ENCODE measurements at places on chromosomes 2 and 18. TPM values are rescaled to one million over a fixed set of nuclear protein-coding genes. Genes with fewer than 3 reads are reported as not detected.
A peak's percentile ranks its signal among the peaks of the same experiment; 100 is the strongest.

- no peaks in the 10 kb centered on the region for H3K36me3 ChIP-seq
- no peak overlapping the region for H3K27ac ChIP-seq
- DNase-seq, result no peak
- H3K4me1 ChIP-seq, result no peaks in the 10 kb centered on the region
- no peaks in the 10 kb centered on the region for H3K27me3 ChIP-seq
- no peak overlapping the region for H3K4me3 ChIP-seq
Measured at GRCh38 chr18:73232933-73233332, 365.1 kb upstream of the NETO1 start.

- no peak overlapping the region for H3K4me3 ChIP-seq
- H3K27ac ChIP-seq, result no peak overlapping the region
- H3K36me3 ChIP-seq, result no peaks in the 10 kb centered on the region
- H3K27me3 ChIP-seq, result no peaks in the 10 kb centered on the region
- no peaks in the 10 kb centered on the region for H3K4me1 ChIP-seq
- DNase-seq, result no peak
Measured at GRCh38 chr2:51620796-51621195, 588.9 kb upstream of the NRXN1 start.

The FRZB gene
- not detected for total RNA-seq

GRCh38 chr18:58928386-58928785 lies 63.7 kb downstream of the ZNF532 start:
- peaks cover 7% of the 10 kb centered on the region for H3K27me3 ChIP-seq
- H3K27ac ChIP-seq, result no peak overlapping the region
- peaks cover 2% of the 10 kb centered on the region for H3K36me3 ChIP-seq
- DNase-seq, result no peak
- no peak overlapping the region for H3K4me3 ChIP-seq
- H3K4me1 ChIP-seq, result no peaks in the 10 kb centered on the region

DNA sequence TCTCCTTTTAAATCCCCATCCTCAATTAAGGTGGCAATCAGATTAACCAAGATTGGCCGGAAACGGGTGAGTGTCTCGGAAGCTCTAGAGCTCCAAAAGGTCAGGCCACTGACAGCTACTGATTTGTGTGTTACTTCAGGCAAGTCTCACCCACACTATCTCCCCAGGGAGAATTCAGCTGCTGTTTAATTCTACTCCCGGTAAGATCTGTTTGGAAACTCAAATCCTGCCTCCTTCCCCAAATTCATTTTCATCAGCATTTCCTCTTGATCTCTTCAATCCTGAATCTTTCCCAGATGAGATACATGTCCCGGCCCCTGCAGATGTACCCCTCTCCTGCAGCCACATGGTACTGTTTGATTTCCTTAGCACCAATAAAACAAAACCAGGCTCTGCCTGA lies 34.9 kb downstream of the EFR3B start:
- no peak overlapping the region for H3K27ac ChIP-seq
- no peak for DNase-seq
- peaks cover 23% of the 10 kb centered on the region for H3K27me3 ChIP-seq

DNA sequence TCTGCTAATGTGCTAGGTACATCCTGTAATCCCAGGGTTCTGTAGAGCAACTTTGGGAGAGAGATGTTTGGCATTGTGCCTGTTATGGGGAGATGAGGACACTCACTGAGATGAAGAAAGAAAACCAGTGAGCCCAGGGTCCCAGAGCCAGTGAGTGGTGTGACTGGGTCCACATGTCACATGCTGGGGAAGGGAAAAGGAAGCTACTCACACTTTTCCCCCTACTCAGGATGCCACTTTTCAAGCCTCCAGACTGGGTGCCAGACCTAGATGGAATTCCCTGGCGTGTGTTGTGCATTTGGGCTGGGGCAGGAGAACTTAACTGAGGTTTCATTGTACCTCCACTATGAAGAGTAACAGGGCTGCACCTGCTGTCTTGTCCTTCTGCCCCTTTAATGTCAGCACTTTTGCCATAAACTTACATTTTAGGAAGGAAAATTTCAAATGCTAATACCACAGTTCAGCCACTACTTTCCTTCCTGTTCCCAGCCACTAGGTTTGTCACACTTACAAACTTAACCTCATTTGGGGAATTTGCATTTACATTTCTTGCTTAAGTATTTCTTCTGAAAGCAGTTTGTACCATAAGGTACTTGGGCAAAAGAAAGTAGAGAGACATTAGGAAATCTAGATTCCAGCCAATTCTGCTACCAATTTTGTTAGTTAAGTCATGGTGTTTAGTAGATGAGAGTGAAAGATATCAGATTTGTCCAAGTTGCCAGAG lies 10.2 kb downstream of the INSIG2 start:
- no peak overlapping the region for H3K27ac ChIP-seq
- no peak overlapping the region for H3K4me3 ChIP-seq
- peaks cover 31% of the 10 kb centered on the region for H3K4me1 ChIP-seq
- DNase-seq, result no peak
- H3K27me3 ChIP-seq, result no peaks in the 10 kb centered on the region
- H3K36me3 ChIP-seq, result peaks cover 25% of the 10 kb centered on the region

The IL37 gene
- total RNA-seq, result not detected

The GKN1 gene
- total RNA-seq, result not detected

GRCh38 chr2:209629597-209629996 lies 142.0 kb upstream of the UNC80 start:
- H3K4me1 ChIP-seq, result no peaks in the 10 kb centered on the region
- DNase-seq, result no peak
- H3K4me3 ChIP-seq, result no peak overlapping the region
- no peaks in the 10 kb centered on the region for H3K36me3 ChIP-seq
- H3K27ac ChIP-seq, result no peak overlapping the region

DNA sequence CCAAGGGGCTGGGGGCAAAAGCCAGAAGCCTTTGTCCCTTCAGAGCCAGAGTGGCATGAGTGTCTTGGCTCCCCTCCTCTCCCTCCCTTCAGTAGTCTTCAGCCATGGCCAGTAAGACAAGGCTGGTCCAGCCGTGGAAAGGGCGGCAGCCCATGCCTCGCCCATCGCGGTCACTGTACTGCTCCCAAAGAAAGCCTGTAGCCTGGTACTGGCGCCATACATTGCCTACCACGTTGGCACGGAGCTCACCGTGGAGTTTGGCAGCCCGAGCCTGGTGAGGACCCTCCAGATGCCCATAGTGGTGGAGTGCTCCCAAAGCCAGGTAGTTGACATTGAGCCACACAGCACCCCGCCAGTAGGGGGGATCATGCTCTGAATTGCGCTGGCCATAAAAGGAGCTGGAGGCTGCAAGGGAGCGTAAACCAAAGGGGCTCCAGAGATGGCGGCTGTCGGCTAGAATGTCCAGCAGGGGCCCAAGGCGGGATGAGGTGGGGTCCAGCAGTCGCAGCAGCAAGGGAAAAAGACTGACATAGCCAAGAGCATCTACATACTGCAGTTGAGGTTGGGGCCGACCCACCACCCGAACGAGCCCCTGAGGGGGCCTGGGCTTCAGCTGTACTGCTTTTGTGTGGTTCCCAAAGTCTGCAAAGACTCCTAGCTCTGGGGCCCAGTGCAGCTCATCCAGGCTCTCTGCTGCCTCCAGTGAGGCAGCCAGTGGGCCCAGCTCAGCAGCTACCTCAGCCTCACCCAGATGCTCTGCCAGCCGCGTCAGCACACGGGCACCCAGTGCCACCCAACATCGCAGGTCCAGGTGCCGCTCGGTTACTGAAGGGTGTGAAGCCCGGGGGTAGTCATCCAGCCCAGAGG lies 3.2 kb downstream of the WBP1 start:
- no peak for DNase-seq
- H3K4me3 ChIP-seq, result no peak overlapping the region
- H3K36me3 ChIP-seq, result peaks cover 19% of the 10 kb centered on the region

DNA sequence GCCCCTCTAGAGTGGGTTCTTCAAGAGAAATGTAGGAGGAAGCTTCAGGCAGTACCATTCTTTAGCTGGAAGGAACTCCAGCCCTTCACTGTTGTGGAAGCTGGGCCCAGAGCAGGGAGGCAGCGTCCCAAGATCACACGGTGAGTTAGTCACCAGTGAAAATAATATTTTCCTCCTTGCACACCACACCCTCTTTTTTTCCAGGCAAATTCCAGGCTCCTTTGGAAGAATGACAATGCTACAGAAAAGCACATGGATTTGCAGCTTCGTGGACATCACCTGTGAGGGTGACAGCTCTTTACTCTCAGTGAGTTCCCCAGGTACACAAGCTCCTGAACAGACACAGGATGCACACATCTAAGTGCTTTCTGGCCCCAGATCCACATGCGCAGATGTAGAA lies 157.1 kb downstream of the COL6A3 start:
- no peak overlapping the region for H3K4me3 ChIP-seq
- H3K36me3 ChIP-seq, result no peaks in the 10 kb centered on the region
- peaks cover 15% of the 10 kb centered on the region for H3K27me3 ChIP-seq

- no peak overlapping the region for H3K4me3 ChIP-seq
- no peaks in the 10 kb centered on the region for H3K36me3 ChIP-seq
- peaks cover 2% of the 10 kb centered on the region for H3K27me3 ChIP-seq
- no peak for DNase-seq
- H3K4me1 ChIP-seq, result no peaks in the 10 kb centered on the region
Measured at GRCh38 chr18:79874553-79875530, 76.6 kb downstream of the SLC66A2 start.

DNA sequence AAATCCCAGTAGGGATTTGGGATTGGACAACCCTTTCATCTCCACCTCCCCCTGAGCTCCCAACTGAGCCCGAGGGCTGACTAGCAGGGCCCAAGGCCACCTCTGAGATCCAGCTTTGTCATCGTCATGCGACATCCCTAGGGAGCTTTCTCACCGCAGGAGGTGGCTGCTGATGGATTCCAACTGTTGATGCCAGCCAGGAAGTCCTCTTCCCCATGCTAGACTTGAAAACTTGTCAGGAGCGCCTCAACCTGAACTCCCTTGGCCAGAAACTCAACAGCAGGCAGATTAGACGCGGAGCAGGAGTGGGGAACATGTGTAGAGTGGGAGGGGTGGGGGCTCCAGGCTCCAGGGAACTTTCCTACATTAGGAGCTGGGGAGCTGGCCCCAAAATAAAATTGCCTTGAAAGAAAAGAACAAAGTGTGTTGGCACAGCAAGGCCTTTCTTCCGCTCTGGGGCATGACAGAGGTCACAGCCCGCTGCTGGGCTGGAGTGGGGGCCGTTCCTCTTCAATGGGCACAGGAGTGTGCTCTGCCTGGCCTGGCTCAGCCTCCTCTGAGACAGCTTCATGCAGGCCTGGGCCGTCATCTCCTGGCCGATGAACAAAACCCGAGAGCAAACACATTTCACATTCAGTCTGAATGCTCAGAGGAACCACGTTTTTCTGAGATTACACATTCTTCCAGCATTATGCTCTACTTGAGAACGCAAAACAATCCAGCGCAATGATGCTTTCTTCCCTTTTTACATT lies 34.5 kb downstream of the EMILIN2 start:
- H3K27ac ChIP-seq, result peak overlapping the region; percentile 83
- peak; percentile 25 for DNase-seq
- H3K4me1 ChIP-seq, result peaks cover 28% of the 10 kb centered on the region

- peaks cover 39% of the 10 kb centered on the region for H3K36me3 ChIP-seq
- no peaks in the 10 kb centered on the region for H3K27me3 ChIP-seq
- DNase-seq, result no peak
- no peak overlapping the region for H3K4me3 ChIP-seq
- H3K27ac ChIP-seq, result no peak overlapping the region
Measured at GRCh38 chr2:178513876-178514275, 33.6 kb downstream of the PLEKHA3 start.

- no peak overlapping the region for H3K4me3 ChIP-seq
- no peak for DNase-seq
- no peak overlapping the region for H3K27ac ChIP-seq
- peaks cover 37% of the 10 kb centered on the region for H3K36me3 ChIP-seq
Measured at GRCh38 chr2:215366440-215367032, 54.7 kb downstream of the ATIC start.

The SERPINB11 gene
- total RNA-seq, result not detected

The TXNDC2 gene
- not detected for total RNA-seq

The KCNJ3 gene
- not detected for total RNA-seq

DNA sequence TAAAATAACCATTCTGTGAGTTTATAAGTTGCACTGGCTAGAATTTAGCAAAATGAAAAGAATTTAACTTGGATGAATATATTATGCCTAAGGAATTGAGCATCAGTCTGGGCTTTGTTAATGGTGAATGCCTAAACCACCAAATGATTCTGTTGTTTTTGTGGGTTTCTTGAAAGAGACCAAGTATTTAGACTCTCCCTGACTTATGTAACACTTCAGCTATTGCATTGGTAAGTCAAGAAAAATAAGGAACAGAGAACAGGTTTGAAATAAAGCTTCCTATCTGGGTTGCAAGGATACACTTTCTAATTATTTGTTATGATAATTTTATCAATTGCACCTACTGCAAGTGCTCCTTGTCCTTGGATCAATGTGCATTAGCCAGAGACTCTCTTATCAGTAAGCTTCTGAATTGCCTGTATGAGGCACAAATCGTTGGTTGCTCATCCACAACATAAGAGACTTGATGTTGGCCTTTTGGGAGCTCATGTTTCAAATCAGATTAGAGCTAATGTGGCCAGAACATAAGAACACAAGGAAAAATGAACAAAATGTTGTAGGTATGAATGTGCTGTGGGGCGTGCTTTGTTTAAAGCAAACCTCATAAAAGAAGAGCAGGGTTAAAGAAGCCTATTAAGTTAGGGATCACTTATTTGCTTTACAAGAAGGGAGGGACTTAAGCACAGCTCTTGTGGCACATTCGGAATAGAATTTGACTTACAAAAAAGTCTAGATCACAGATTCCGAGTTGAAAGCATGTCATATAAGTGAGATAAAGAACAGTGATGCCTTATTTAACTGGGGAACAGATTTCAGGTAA lies 37.2 kb downstream of the PRKCE start:
- H3K36me3 ChIP-seq, result no peaks in the 10 kb centered on the region
- H3K27me3 ChIP-seq, result no peaks in the 10 kb centered on the region
- H3K4me1 ChIP-seq, result no peaks in the 10 kb centered on the region
- DNase-seq, result no peak
- H3K27ac ChIP-seq, result no peak overlapping the region

The GREB1 gene
- 0.29 TPM for total RNA-seq

The VIT gene
- total RNA-seq, result not detected

DNA sequence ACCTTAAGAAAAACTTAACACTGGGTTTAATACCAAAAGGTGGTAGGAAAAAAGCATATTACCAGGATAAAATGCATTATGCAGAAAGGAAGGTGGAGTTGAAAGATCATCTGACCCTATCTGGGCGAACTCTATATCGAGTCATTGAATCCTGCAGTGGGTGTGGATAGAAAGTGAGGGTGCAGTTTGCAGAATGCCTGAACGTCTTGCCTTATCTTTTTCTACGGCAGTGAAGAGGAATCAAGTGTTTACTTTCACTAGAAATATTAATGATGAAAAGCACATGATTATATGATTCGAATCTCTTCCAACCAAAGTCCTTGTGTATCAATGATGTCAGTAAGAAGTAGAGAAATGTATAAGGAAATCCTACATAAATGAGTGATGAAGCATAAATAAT lies 4.3 kb upstream of the CAVIN2 start:
- H3K36me3 ChIP-seq, result no peaks in the 10 kb centered on the region
- peaks cover 7% of the 10 kb centered on the region for H3K4me1 ChIP-seq
- no peak for DNase-seq
- no peak overlapping the region for H3K4me3 ChIP-seq
- no peak overlapping the region for H3K27ac ChIP-seq

- H3K4me3 ChIP-seq, result peak overlapping the region; percentile 78
- no peaks in the 10 kb centered on the region for H3K27me3 ChIP-seq
- peaks cover 11% of the 10 kb centered on the region for H3K4me1 ChIP-seq
- H3K27ac ChIP-seq, result no peak overlapping the region
- H3K36me3 ChIP-seq, result no peaks in the 10 kb centered on the region
Measured at GRCh38 chr2:241218131-241219029, 29.9 kb downstream of the ANO7 start.

- no peak overlapping the region for H3K27ac ChIP-seq
- no peaks in the 10 kb centered on the region for H3K4me1 ChIP-seq
- peaks cover 23% of the 10 kb centered on the region for H3K27me3 ChIP-seq
- DNase-seq, result no peak
- H3K36me3 ChIP-seq, result no peaks in the 10 kb centered on the region
- no peak overlapping the region for H3K4me3 ChIP-seq
Measured at GRCh38 chr2:109226128-109226527, 97.1 kb downstream of the SH3RF3 start.

All from activated CD4-positive, alpha-beta memory T cell treated with anti-CD3 and anti-CD28 coated beads for 36 hours (primary cell).